ENCODE measurements at places on chromosomes 7 and 10. TPM values are rescaled to one million over a fixed set of nuclear protein-coding genes. Genes with fewer than 3 reads are reported as not detected.

DNA sequence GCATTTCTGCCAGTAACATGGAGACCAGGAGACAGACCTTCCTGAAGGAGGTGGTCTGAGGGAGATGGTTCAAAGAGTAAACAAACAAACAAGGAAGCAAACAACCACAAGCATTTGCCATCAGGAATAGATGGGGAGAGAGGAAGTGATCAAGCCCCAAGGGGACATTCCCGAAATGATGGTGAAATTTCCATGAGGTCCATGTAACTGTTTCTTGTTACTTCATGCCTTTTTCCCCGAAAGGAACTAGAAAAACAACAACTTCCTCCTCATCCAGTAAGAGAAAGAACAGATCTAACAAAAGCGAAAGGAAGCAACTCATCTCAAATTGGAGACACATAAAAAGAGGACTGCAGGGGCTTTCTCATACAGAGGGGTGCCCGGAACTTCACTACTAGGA lies 152.5 kb upstream of the ZNF32 start:
- no peak for DNase-seq

GRCh38 chr7:37285706-37286453 lies 162.8 kb downstream of the ELMO1 start:
- no peak for DNase-seq

The CLEC2L gene
- not detected for polyA plus RNA-seq

The SPDYE1 gene
- polyA plus RNA-seq = not detected

DNA sequence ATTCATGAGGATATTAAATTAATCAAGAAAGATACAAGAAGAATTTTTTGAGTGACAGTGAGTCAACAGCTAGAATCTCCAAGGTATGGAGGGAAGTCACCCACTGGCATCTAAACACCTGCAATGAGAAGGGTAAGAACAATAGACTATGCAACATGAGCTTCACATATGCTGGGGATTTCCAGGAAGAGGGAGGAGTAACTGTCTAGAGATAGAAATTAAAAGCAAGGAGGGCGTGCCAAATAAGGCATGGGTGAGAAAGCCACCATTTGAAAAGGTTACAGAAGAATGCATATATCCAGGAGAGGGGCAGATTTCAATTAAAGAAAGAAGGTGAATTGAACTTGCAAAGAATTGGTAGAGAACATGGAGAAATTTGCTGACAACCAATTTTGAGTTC lies 365.7 kb downstream of the GPR37 start:
- DNase-seq = no peak

The HHEX gene
- polyA plus RNA-seq = 2.6 TPM

GRCh38 chr7:49255054-49255453 lies 330.7 kb downstream of the CDC14C start:
- no peak for DNase-seq

The TUBAL3 gene
- not detected for polyA plus RNA-seq

DNA sequence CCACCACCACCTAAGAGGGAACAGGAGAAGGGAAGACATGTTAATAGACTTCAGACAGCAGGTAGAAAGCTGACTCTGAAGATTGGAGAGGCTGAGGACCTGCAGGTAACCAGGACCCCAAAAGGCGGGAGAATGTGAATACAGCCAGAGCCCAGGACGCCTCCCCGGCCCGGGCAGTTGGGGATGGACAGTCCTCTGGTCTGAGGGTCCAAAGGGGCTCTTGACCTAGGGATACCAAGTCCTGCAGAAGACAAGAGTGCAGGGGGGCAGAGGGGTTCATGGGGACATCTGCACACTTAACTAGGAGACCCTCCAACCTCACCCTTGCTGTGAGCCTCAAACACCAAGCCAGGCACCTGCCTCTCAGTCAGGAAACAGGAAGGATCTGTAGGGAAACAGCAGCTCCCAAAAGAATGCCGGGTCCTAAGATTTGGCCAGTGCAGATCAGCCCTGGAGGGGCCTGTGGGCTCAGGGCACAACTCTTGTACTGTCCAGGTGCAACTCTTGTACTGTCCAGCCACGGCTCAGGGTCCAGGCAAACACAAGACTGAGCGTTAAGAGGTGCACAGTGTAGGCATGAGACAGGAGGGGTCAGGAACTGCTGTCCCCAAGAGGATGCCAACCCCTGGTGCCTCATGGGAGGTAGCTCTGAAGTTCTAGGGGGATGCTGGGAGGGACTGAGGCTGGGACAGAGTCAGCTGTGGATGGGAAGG lies 2.3 kb upstream of the STK32C start:
- no peak for DNase-seq

GRCh38 chr7:112162142-112162766 lies 43.9 kb downstream of the DOCK4 start:
- no peak for DNase-seq

The SYT15 gene
- polyA plus RNA-seq = 2.3 TPM

The CHN2 gene
- not detected for polyA plus RNA-seq

DNA sequence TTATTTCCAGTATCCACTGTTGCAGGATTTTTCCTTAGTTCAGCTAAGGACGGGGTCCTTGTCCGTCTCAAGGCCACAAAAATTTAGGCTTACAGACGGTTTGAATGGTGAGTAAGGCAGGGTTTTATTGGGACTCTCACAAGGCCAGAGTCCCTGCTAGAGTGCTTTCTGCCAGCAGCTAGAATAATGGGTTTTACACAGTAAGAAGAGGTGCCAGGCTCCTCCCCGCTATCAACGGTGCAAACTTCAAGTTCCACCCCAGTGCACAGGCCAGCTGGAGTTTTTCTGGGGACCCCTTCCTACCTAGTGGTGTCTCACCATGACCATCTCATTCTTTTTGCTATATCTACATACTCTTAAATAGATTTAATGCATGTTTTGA lies 198.5 kb upstream of the KCTD7 start:
- DNase-seq = no peak

DNA sequence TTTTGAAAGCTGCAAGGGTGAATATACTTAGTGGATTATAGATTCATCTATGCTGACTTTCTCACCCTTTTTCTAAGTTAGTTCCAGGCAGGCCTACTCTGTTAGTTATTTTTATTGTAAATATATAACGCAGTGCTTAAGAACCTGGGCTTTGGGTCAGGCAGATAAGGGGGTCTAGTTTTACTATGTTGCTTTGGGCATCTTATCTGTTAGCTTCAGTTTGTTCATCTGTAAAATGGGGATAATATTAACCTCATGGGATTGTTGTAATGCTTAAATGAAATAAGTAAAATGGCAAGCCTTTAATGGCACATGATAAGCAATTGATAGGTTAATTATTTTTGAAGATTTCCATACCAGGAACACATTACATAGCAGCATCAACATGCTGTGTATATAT lies 79.5 kb downstream of the ST7 start:
- no peak for DNase-seq

GRCh38 chr7:124120911-124121310 lies 88.0 kb upstream of the TMEM229A start:
- no peak for DNase-seq

The TUBB8 gene
- 0.10 TPM for polyA plus RNA-seq

DNA sequence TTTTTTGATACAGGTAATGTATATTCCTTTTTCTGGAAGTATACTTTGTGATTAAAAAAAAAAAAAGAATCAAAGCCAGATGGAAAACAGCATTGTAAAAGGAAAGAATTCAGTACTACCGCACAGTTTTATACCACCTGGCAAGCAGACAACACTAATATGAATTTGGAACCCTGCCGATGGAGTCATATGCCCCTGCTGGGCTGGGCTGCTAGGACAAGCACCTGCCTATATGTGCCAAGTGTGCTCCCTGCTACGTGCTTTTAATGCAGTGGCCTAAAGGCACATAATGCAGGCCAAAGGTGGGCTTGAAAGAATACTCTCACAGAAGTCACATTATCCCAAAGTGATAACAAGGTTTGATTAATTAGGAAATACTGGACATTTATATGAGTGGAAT lies 29.8 kb upstream of the WAC start:
- DNase-seq = no peak

DNA sequence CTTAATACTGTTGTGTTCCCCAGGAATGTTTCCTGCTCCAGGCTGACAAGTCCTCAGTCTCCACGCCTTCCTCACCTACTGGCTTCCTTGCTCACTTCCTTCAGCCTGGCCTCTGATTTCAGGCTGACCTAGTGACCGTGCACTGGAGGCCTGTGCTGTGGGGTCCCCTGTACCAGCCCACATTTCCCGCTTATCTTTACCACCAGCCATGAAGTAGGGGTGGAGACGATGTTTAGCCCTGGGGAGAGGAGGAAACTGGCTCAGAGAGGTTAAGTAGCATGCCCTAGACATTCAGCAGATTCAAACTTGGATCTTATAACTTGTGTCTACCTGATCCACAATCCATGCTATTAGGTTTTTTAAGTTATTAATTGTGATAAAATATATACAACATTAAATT lies 4.8 kb upstream of the ZNF488 start:
- DNase-seq = no peak

The OR9A2 gene
- polyA plus RNA-seq = not detected

DNA sequence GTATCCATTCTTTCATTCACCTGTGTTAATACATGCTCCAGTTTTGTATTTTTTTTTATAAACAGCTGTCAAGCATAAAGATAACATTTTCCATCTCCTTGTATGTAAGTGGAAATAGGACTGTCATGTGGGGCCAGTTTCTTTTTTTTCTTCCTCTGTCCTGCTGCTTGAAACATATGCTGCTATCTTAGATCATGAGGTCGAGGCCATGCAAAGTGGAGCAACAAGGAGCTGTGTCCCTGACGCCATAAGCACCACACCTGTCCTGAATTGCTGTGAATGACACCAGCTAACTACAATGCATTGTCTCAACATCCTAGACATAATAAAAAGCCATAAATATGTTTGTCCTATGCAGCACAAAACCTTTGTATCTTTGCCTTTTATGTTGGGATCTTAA lies 37.7 kb upstream of the SLC26A4 start:
- no peak for DNase-seq

GRCh38 chr10:72889391-72889831 lies 4.1 kb upstream of the OIT3 start:
- DNase-seq = no peak

DNA sequence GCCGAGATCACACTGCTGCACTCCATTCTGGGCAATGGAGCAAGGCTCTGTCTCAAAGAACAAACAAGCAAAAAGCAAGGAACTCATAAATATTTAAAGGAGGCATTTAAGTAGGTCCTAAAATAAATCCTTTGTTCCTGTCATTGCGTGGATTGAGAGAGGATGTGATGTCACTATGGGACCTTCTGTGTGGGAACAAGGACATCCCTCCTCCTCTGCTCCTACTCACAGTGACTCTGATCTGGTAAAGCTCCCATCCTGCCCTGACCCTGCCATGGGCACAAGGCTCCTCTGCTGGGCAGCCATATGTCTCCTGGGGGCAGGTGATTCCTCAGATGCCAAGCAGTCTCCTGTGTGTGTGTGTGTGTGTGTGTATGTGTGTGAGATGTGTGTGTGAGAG lies 74.1 kb upstream of the PRSS58 start:
- DNase-seq = no peak

GRCh38 chr7:104161244-104161643 lies 46.6 kb downstream of the ORC5 start:
- DNase-seq = no peak

DNA sequence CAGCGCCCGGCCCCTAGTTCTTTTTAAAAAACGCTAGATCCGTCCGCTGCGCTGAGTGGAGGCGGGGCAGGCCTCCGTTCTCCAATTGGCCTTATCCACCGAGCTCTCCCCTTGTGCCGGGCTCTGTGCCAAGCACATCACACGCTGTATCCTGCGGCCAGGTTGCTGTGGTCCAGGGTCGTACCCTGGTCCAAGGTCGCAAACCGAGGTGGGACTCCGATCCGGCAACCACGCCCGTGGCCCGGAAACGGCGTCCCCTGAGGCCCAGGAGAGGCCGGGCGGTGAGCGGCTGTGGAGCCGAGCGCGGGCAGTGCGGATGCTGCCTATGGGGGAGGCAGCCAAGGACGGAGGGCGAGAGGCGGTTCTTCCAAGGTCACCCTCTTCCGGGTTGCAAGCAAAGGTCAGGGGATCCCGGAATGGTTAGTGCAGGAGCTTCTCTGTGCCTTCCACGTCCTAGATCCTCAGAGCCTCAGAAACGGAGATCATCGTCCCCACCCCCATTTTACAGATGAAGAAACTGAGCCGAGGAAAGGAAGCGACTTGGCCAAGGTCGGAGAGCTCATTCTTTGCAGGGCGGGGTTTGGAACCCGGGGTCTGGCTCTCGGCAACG lies 72.4 kb upstream of the LRRC4 start:
- DNase-seq = no peak

- no peak for DNase-seq
These were observed 267.5 kb downstream of the GATA3 start for GRCh38 chr10:8321990-8322389.

- no peak for DNase-seq
These were observed 110.7 kb upstream of the FZD8 start for GRCh38 chr10:35752469-35753461.

DNA sequence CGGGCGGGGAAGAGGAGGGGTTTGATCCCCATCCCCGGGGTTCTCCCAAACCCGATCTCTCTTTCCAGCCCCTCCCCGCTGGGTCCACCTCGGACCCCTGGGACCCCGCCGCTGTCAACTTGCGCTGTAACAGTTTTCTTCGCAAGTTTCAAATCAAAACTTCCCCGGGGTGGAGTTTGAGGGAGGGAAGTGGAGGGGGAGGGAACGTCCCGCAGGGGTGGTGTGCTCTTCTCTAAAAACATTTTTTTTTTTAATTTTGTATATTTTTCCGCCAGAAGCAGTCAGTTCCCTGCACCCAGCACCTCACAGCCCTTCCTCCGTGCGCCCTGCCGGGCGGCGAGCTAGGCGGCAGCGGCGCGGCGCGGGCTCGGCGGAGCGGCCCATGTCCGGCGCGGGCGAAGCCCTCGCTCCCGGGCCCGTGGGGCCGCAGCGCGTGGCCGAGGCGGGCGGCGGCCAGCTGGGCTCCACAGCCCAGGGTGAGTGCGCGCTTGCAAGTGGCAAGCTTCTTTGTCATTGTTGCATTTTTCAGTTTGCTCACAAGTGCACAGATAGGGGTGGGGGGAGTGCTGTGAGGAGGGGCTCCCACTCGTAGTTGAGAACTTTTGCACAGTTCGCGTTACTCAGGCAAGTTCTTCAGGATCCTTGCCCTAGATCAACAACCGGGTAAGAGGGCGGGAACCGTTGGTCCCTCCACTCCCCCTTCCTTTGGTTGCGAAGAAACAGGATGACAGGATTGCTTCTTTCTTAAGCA lies 933 bp downstream of the MDFIC start:
- DNase-seq = no peak

DNA sequence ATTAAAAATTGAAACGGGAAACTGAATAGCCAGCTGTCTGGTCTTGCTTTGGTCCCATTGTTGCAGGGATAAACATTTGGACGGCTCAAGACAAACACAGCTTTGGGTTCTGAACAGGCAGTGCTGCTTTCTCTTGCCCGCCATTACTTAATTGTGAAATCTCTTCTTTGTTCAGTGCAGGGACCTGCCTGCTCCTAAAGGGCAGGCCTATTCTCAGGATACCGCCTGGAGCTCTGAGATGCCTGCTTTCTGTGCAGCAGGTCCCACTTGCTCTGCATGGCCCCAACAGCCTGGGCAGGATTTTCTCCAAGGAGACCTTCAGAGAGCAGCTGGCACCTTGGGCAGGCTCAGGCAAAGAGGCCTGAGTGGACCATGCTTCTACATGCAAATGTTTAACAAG lies 237.6 kb downstream of the KCNMA1 start:
- no peak for DNase-seq

Measured in BJ (cell line).